ENCODE measurements at places on chromosomes 5 and 9.

DNA sequence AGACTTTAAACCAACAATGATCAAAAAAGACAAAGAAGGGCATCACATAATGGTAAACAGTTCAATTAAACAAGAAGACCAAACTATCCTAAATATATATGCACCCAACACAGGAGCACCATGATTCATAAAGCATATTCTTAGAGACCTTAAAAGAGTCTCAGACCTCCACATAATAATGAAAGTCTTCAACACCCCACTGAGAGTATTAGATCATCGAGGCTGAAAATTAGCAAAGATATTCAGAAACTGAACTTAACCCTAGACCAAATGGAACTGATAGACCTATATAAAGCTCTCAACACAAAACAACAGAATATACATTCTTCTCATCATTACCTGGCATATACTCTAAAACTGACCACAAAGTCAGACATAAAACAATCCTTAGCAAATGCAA, 11.7 kb upstream of the SPINK14 start:
- no peak for DNase-seq

- DNase-seq = no peak
These were observed 157.5 kb downstream of the COMMD10 start for GRCh38 chr5:116242343-116242742.

- DNase-seq = no peak
These were observed 208.7 kb downstream of the ARRDC3 start for GRCh38 chr5:91174396-91174795.

GRCh38 chr5:81315336-81315735, 13.9 kb downstream of the ZCCHC9 start:
- DNase-seq = peak; percentile 53

Measured in GM04503 (cell line).